NCI-H226 (cell line): ENCODE measurements at places on chromosomes 4 and X.

DNA sequence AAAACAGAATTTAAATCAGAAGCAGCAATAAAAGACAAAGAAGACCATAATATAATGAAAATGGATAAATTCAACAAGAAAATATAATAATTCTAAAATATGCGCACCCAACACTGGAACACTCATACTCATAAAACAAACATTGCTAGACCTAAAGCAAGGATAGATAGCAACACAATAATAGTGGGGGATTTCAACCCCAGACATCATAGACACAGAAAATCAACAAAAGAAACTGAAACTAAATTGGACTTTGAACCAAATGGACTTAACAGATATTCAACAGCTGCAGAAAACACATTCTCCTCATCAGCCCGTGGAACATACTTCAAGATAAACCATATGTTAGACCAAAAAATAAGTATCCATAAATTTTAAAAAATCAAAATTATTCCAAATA lies 1552.6 kb downstream of the C4orf33 start:
- DNase-seq, result no peak

DNA sequence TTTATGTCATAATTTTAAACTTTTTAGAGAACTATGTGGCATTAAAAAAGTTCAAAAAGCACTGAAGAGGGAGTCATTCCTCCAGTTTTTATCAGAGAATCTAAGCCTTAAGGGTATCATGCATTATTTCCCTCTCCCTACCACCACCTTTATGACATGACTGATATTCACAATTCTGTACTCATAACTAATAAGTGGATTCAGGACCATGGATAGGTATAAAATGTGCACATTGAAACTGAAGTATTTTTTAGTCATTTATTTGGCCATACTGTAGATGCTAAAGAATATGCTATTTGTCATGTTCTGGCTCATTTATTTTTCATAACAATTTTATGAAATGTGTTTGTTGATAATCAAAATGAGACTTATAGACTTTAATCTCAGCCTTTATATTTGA lies 897.5 kb upstream of the AGA start:
- no peak for DNase-seq

GRCh38 chr4:114149-114548 lies 10.2 kb upstream of the ZNF718 start:
- no peak for DNase-seq

GRCh38 chr4:105495667-105496066 lies 21.8 kb upstream of the PPA2 start:
- no peak for DNase-seq

GRCh38 chr4:138604556-138604955 lies 362.4 kb upstream of the SLC7A11 start:
- DNase-seq, result no peak

- peak; percentile 19 for DNase-seq
Observed at GRCh38 chr4:108849611-108850168, 86.8 kb upstream of the ETNPPL start.

GRCh38 chrX:149504226-149504914 lies 736 bp downstream of the IDS start:
- no peak for DNase-seq

DNA sequence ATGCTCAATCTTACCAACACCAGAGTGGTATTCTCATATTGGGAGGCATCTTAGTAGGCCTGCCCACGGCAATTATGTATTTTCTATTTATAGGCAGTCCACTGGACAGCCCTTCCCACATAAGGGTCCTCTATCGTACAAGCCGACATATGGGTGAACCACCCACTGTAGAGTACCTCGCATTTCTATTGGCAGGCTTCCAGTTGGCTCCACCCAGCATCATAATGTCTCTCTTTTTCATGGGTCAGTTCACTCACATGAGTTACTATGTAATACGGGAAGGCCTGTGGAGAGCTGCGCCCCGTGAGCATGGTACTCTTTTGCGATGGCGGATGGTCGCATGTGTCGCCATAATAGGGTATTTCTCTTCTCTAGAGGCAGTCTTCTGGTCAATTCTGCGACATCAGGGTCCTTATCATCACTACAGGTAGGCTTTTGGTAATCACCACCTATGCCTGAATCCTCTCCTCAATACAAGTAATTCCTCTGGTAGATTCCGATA lies 29.4 kb upstream of the FOXR2 start:
- DNase-seq, result no peak

- DNase-seq, result no peak
Observed at GRCh38 chr4:184806229-184806550, 19.6 kb downstream of the ACSL1 start.

- DNase-seq, result peak; percentile 62
Observed at GRCh38 chrX:103614999-103615398, 7.2 kb downstream of the TCEAL3 start.

GRCh38 chr4:72430050-72430449 lies 139.0 kb downstream of the ADAMTS3 start:
- DNase-seq, result no peak

- DNase-seq, result no peak
Observed at GRCh38 chr4:152655272-152656129, 24.3 kb downstream of the TMEM154 start.

DNA sequence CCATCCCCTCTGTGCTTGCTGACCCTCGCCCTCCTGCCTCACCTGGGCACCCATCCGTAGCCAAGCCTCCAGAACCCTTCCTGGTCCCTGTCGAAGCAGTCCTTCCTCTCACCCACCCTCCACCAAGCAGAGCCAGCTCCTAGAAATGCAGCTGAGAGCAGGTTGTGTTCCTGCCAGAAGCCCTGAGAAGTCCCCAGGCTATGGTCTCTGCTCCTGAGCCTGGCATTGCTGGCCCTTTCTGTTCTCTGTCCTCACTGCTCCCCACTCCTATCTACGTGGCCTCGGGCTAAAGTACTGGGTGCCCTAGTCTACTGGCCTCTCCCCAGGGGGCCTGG lies 2.1 kb upstream of the CPZ start:
- no peak for DNase-seq

DNA sequence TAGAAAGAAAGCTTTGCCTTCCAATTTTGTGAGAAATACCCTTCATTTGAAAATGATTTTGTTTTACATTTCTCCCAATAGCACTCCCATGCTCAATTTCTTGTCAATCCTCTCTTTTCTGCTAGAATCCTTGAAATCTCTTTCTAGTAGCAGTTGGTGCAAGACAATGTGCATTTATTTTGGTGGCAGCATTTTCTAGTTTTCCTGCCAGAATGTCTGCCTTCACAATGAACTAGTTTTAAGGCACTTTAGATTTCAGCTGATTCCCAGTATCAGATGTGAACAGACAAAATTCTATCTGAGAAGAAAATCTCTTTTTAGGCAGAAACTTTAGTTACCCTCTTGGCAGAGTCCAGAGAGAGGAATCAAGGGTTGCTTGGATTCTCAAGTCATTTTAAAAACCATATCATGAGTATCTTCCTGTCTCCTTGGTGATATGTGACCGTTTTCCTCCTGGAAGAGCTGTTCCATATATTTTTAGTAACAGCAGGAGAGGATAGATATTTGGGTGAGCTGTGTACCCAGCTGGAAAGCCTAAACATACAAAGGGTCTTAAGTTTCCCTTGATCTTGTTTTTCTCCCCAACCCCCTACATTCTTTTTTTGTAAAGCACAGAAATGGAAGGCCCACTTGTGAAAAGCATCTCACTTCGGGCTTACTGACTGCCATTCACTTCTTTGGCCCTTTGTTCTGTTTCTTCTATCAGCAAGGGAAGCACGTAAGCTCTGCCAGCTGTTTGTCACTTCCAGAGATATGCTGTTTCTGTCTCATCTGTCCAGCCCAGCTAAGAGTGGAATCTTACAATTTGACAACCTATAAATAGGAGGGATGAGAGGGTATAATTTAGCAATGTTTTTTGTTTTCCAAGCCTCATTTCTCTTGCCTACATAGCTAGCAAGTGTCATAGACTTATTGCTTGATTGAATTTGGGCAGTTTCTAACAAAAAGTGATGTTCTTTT lies 38.7 kb downstream of the TSPAN7 start:
- DNase-seq, result no peak

DNA sequence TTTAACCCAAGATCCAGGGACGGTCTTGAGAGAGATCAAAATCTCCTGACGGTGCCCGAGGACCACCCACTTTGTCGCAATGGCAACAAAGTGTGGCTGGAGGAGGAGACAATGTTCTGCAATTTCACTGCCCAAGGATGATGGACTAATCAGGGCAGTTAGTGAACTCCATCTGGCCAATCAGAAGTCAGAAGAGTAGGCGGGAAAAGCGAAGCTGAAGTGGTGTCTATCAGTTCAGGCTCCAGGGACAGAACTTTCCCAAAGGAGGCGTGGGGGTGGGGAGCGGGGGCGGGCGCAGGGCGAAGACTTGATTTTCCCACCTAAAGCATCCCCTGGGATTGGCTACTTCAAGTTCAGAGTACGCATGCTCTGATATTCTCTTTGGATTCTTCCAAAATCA lies 25.6 kb downstream of the SPACA5B start:
- no peak for DNase-seq

GRCh38 chr4:62709618-62710252 lies 1509.6 kb downstream of the ADGRL3 start:
- no peak for DNase-seq

DNA sequence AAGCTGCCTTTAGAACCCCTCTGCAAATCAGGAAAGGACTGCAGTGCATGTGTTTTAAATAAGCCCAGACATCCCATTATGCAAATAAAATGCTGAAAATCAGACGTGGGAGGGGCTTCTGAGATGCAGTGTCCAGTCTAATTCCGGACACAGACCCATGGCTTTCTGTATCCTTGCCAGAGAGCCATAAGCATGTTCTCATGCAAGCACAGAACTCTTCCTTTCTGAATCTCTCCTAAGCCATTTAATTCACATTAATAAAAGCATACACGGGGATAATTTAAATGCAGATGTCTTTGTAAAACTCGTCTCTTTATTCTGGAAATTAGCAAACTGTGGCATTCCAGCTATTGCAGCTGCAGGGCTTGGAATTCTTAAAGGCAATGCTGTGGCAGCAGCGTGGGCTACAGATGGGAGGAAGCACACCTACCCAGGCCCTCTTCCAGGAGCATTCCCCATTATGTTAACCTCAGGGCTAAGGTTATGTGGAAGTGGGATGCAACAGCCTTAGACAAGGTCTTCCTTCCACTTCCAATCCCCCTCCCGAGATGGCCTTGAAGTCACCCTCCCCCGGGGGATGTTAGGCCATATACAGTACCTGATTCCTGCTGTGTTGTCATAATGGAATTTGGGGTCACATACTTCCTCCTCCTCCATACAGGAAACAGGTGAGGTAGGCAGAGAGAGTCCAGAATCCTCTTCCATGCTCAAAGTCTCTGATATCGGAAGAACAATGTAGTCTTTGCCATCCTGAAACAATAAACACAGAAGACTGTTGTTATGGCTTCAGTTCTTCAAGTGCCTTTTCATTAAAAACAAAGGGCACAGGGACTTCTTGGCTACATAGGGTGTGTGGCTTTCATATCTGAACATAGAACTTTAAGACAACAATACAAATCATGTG lies 38.1 kb downstream of the KDR start:
- DNase-seq, result no peak

DNA sequence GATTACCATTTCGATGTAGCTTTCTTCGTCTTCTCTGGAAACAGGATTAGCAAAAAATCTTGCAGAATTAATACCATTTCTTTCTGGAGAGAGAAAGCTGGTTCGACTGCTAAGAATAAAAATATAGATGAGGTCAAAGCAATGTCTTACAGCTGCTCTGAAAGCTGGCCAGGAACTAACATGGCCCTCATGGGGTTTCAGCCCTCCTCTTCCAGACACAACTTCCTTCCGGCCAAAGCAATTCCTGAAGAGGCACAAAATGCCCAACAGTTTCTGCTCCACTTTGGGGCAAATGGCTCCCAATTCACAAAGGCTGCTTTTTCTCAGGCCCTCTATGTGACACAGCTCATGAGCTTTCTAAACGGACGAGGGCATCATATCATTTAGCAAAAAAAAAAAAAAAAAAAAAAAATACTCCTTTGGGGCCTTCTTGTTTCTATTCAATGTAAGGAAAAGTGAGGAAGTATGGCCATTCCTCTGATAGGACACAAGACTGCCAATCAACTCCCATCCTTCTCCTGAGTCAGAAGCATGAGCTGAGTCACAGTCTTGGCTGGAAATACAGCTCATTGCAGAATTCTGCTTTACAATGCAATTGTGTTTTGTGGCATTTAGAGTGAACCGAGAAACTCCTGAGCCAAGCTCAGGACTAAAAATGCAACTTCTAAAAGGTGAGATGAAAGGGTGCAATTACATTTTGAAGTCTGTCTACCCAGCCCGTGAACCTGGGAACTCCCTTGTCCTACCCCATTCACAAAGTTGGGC lies 42.7 kb upstream of the CTAG2 start:
- DNase-seq, result peak; percentile 70

GRCh38 chr4:116449764-116450163 lies 635.6 kb downstream of the TRAM1L1 start:
- DNase-seq, result no peak

- no peak for DNase-seq
Observed at GRCh38 chrX:19270727-19271126, 73.0 kb upstream of the PDHA1 start.

- no peak for DNase-seq
Observed at GRCh38 chr4:6324999-6325787, 55.5 kb downstream of the WFS1 start.

GRCh38 chr4:183478926-183479325 lies 25.9 kb upstream of the ING2 start:
- DNase-seq, result no peak

GRCh38 chrX:150049647-150050046 lies 111.4 kb upstream of the EOLA2 start:
- no peak for DNase-seq

DNA sequence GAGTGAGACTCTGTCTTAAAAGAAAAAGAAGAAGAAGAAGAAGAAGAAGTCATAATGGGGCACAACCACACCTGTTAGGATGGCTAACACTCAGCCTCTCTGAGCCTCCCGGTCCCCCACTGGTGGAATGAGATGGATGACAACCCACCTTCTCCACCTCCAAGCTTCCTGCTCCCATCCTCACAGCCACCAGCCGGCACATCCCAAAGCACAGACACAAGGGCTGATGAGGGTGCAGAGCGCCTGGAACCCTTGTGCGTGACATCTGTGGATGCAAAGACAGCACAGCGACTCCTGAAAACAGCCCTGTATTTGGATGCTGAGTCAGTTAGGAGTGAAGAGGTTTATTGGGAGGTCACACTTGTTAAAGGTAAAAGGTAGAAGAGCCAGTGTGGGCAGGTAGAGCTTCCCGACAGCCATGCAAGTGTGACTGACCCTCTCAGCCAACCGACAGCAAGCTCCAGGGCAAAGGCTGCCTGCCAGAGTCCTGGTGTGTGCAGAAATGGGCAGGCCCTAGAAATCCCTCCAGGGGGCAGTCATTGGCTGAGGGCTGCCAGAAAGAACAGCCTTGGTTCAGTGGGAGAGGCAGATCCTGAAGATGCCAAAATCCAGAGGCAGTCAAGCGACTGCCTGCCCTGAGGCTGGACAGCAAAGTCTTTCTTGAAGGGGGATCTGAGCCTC lies 26.6 kb upstream of the MAN2B2 start:
- DNase-seq, result peak; percentile 51

- DNase-seq, result no peak
Observed at GRCh38 chr4:94131212-94131611, 76.5 kb upstream of the SMARCAD1 start.

DNA sequence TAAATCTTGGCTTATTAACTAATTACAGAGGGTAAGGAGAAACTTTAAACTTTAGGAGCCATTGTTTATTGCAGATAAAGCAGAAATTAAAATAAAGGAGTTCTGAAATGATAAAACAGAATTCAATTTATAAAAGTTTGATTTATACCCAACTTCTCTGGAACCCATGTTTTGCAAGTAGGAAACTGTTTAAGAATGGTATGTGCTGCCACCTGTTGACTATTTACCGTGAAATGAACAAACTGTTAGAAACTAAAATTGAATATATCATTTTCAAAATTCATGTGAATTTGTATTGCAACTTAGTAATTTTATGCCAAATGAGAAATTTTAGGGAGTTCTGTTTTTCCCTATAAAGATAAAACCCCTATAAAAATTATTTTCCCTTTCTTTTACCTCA lies 11.0 kb upstream of the TBC1D8B start:
- DNase-seq, result no peak
